Cerebellar nuclear complex (tissue), 1 donor: ENCODE measurements at places on chromosomes 6 and 20.

DNA sequence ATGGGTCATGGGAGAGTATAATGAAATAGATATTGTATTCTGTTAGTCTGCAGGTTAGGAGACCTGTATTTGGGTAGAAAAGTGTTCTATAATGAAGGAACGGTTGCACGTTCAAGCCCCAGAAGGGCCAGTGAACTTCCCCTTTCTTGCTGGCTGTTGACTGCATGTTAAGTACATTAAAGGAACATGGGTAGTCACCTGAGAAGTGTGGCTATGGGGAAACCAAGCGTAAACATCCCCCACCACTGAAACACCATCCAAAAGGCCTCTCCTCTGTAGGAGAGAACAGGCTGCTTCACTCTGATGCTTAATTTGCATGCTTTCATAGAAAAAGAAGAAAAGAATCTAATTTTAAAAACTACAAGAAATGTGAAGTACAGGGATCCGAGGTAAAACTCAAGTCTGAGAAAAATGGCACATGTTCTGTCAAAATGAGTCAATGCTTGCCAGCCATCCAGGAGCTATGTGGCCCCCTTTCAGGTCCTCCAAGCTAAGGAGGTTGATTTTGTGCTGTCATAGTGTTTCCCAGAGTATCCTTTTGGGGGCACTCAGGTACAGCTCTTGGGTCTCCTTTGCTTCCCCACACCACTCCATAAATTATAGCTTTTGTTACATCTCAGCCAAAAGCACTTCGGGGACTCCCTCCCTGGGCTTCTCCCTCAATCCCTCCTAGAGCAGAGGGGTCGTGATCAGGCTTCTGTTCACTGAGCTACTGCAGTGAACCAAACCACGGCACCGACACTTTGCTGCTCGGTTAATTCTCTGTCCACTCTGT lies 283.7 kb upstream of the AGPAT4 start:
- DNase-seq: no peak

GRCh38 chr6:109071125-109071917 lies 23.3 kb downstream of the SESN1 start:
- no peak for DNase-seq

DNA sequence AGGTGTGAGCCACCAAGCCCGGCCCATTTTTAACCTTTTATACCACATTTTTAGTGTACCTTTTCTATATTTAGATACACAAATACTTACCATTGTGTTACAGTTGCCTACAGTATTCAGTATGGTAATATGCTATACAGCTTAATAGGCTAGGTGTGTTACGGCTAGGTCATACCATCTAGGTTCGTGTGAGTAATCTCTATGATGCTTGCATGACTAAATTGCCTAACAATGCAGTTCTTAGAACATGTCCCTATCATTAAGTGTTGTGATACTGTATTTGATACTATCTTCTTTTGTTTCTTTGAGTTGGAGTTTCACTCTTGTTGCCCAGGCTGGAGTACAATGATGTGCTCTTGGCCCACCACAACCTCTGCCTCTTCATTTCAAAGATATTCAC lies 387.7 kb upstream of the SASH1 start:
- no peak for DNase-seq

- no peak for DNase-seq
Observed at GRCh38 chr20:31576751-31577150, 28.3 kb upstream of the ID1 start.

GRCh38 chr6:54695815-54696214 lies 150.8 kb upstream of the FAM83B start:
- no peak for DNase-seq

- no peak for DNase-seq
Observed at GRCh38 chr20:59299945-59300332, 472 bp upstream of the EDN3 start.
